ENCODE measurements at places on chromosomes 2 and 18.

DNA sequence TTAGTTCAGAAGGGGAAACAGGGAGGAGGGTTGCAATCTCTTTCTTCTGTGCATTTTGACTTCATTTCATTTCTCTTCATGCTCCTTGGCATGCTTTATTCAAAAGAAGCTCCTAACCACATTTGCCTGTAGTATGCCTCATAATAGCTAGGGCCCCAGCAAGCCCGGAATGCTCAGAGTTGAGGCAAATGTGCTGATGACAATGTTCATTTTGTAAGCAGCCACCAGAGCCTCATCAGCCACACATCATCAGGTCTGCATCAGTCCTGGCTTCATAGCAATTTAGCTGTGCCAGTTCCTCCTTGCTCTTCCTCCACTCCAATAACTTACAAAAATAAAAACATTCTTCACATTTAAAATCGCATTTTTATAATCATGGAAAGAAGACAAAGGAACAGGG is 65.4 kb upstream of the MMADHC start:
- DNase-seq, result no peak

DNA sequence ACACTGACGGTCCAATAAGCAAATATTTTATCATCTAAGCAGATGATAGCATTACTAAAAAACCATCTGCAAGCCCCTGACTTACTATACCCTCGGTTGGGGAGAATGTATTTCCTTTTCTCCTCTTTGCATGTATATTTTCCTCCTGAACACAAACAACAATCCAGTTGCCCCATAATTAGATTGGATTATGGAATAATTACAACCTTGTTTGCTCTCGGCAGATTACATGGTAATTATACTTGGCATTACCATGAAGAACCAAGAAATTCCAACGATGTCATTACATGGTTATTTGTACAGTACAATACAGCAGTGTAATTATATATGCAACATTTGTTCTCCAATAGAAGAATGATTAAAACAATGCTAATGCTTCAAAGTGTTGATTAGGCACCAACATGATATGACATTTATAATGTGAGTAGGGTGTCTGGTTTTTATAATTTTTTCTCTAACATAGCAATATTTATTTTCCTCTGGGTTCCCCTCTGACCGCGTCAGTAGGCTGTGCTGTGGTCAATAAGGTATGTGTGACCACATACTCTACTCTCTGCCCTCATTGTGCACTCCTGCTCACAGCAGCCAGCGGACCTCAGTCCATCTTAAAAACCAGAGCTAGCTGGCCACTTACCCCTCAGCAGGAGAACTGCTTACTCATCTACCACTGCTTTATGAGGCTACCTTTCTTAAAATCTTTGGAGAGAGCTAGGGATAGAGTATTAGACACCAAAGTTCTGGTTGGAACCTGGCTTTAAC is 176.1 kb downstream of the INSIG2 start:
- no peak for DNase-seq

DNA sequence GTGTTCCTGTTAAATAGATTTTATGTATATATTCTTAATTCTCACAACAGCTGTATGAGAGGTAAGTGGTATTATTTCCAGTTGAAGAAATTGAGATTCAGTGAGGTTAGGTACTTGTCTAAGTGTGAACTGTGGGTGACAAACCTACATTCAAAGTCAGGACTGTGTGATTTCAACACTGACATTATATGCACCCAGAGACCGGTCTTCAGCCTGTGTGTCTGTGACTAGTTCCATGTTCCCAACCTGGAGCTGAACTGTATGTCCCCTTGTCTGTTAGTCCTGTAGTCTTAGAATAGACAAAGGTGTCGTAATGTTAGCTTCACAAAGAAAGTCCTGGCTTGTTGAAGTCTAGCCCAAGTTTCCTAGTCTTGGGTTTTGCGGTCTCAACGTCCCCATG is 17.4 kb downstream of the PLEKHB2 start:
- no peak for DNase-seq

DNA sequence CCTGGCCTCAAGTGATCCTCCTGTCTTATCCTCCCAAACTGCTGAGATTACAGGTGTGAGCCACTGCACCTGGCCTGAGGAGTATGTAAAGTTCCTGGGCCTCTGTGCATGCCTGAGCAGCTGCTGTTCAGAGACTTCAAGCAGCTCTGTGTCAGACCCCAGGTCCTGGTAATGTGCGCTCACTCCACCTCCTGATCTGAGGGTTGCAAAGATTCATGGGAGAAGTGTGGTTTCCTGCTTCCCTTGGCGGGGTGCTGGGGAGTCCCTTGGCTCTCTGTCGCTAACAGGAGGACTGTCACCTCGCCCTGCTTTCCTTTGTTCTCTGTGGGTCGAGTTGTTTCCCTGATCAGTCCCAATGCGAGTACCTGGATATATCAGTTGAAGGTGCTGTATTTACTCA is 8.6 kb upstream of the IL36A start:
- DNase-seq, result no peak

DNA sequence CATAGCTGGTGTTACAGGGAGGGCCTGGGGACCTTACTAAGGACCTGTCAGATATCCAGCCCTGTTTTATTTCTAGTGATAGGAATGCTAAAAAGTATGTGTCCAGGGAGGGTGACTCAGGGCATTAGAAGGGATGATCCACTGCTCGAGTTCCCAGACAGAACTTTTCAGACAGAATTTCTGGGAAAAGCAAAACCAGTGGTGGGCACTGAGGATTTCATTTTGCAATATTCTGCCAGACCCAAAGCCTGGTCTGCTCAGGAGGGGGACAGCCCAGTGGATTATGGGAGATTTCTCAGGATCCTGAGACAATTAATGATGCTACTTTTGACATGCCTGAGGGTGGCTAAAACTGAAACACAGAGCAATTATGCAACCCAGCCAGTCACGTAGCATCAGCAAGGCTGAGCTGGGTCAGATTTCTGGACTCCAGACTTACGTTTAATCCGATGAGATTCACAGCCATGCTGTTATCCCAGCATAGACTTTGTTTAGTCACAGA is 4.7 kb upstream of the KCNE4 start:
- no peak for DNase-seq

GRCh38 chr2:132253496-132254305 is 91.9 kb upstream of the ANKRD30BL start:
- no peak for DNase-seq
